ENCODE measurements at places on chromosomes 1 and 21. TPM values are rescaled to one million over a fixed set of nuclear protein-coding genes. Genes with fewer than 3 reads are reported as not detected.
A peak's percentile ranks its signal among the peaks of the same experiment; 100 is the strongest.

DNA sequence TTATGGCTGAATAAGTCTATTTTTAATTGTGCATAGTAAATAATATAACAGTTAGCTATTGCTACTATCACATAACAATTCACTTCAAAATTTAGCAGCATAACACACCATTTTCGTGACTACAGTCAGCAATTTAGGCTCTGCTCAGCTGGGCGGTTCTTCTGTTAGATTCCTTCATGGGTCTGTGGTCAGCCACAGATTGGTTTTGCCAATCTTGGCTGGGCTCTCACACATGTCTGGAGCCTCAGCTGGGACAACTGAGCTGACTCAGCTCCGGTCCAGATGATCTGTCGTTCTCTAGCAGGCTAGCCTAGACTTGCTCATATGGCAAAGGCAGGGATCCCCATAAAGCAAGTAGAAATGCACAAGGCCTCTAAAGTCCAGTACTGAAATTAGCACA is 15.1 kb upstream of the CDC42BPA start:
- no peak overlapping the region for H3K27ac ChIP-seq
- no peaks in the 10 kb centered on the region for H3K27me3 ChIP-seq
- no peak overlapping the region for H3K4me3 ChIP-seq
- no peak for DNase-seq
- no peaks in the 10 kb centered on the region for H3K36me3 ChIP-seq
- no peaks in the 10 kb centered on the region for H3K4me1 ChIP-seq

DNA sequence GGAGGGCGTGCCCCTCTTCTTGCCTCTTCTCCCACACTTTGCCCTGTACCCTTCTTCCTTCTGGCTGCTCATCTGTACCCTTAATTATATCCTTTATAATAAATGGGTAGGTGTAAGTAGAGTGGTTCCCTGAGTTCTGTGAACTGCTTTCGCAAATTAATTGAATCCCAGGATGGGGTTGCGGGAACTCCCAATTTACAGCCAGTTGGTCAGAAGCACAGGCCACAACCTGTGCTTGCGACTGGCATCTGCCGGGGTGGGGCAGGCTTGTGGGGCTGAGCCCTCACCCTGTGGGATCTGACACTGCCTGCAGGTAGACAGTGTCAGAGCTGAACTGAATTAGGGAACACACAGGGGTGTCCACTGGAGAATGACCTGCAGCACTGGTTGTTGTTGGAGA is 244.9 kb downstream of the KCNJ6 start:
- DNase-seq = no peak
- H3K27ac ChIP-seq = no peak overlapping the region
- H3K4me3 ChIP-seq = no peak overlapping the region

DNA sequence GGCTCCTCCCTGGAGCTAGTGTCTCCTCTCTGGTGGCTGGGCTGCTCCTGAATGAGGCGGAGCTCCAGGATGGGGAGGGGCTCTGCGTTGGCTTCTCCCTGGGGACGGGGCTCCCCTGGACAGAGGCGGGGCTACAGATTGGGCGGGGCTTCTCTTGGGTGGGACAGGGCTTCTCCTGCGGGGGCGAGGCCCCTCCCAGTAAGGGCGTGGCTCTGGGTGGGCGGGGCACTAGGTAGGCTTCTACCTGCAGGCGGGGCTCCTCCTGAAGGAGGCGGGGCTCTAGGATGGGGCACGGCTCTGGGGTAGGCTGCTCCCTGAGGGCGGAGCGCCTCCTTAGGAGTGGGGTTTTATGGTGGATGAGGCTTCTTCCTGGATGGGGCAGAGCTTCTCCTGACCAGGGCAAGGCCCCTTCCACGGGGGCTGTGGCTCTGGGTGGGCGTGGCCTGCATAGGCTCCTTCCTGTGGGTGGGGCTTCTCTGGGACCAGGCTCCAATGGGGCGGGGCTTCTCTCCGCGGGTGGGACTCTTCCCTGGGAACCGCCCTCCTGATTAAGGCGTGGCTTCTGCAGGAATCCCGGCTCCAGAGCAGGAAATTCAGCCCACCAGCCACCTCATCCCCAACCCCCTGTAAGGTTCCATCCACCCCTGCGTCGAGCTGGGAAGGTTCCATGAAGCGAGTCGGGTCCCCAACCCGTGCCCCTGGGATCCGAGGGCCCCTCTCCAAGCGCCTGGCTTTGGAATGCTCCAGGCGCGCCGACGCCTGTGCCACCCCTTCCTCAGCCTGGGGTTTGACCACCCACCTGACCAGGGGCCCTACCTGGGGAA is 22.7 kb upstream of the ARF1 start:
- no peak overlapping the region for H3K27ac ChIP-seq
- peak overlapping the region; percentile 54 for H3K4me3 ChIP-seq
- H3K4me1 ChIP-seq = no peaks in the 10 kb centered on the region
- H3K27me3 ChIP-seq = no peaks in the 10 kb centered on the region

DNA sequence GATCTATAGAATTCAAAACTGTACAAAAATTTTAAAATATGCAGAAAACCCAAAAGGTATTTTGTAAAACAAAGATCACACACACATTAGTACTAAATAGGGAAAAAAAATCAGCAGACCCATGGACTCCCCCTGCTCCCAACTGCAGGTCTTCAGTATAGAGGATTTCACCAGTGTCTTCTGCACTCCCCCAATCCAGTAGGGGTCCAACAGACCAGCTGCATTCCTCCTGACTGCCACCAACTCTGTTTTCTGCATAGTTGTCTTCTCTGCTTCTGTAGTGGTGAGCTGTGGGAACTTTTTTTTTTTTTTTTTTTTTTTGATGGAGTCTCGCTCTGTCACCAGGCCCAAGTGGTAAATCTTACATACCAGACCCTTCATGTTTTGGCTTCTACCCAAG is 21.9 kb downstream of the CLCA2 start:
- DNase-seq = no peak
- no peak overlapping the region for H3K27ac ChIP-seq
- no peaks in the 10 kb centered on the region for H3K4me1 ChIP-seq
- no peaks in the 10 kb centered on the region for H3K36me3 ChIP-seq
- no peaks in the 10 kb centered on the region for H3K27me3 ChIP-seq

GRCh38 chr1:204359474-204360255 is at the start of gene PLEKHA6:
PLEKHA6 (minus strand) TSS chr1:204359929; CDS start chr1:204273727, 86,202 bp downstream.
- H3K4me3 ChIP-seq = no peak within 1 kb of the TSS
- peaks cover 4% of the 10 kb centered on the region for H3K4me1 ChIP-seq

- H3K27me3 ChIP-seq = no peaks in the 10 kb centered on the region
- no peak overlapping the region for H3K27ac ChIP-seq
- H3K36me3 ChIP-seq = no peaks in the 10 kb centered on the region
- no peak for DNase-seq
- H3K4me3 ChIP-seq = no peak overlapping the region
Observed at GRCh38 chr21:15687208-15687607, 42.6 kb upstream of the USP25 start.

- H3K27me3 ChIP-seq = no peaks in the 10 kb centered on the region
- H3K36me3 ChIP-seq = no peaks in the 10 kb centered on the region
- H3K4me3 ChIP-seq = no peak overlapping the region
- DNase-seq = no peak
Observed at GRCh38 chr1:169495046-169495775, 9.5 kb upstream of the SLC19A2 start.

- no peak overlapping the region for H3K4me3 ChIP-seq
- no peaks in the 10 kb centered on the region for H3K36me3 ChIP-seq
- H3K4me1 ChIP-seq = no peaks in the 10 kb centered on the region
- no peaks in the 10 kb centered on the region for H3K27me3 ChIP-seq
Observed at GRCh38 chr1:4690951-4691675, 36.7 kb downstream of the AJAP1 start.

DNA sequence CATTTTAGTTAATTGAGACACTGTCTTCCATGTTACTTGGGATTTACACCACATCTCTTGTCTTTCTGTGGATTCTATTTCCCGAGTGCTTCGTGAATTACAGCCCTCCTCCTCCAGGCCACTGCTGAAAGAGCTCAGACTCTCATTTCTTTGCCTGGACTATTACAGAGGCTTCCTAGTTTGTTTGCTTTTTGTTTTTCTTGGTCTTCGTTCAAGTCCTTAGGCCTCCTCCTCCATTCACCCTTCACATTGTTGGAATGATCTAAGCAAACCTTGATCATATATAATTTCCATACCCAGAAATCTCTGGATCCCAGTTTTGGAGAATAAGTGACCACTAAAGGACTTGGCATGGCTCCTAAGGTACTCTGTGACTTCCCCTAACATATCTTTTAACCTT is 94.1 kb downstream of the CNIH3 start:
- DNase-seq = no peak
- H3K4me1 ChIP-seq = no peaks in the 10 kb centered on the region
- no peaks in the 10 kb centered on the region for H3K27me3 ChIP-seq
- no peaks in the 10 kb centered on the region for H3K36me3 ChIP-seq

- no peaks in the 10 kb centered on the region for H3K36me3 ChIP-seq
- H3K27ac ChIP-seq = no peak overlapping the region
- no peaks in the 10 kb centered on the region for H3K27me3 ChIP-seq
- no peak for DNase-seq
Observed at GRCh38 chr1:42167611-42168390, 3.3 kb upstream of the GUCA2A start.

GRCh38 chr1:1793481-1794244 is 15.4 kb upstream of the NADK start:
- no peak overlapping the region for H3K4me3 ChIP-seq
- H3K27me3 ChIP-seq = no peaks in the 10 kb centered on the region
- H3K27ac ChIP-seq = no peak overlapping the region
- H3K36me3 ChIP-seq = no peaks in the 10 kb centered on the region
- DNase-seq = no peak

DNA sequence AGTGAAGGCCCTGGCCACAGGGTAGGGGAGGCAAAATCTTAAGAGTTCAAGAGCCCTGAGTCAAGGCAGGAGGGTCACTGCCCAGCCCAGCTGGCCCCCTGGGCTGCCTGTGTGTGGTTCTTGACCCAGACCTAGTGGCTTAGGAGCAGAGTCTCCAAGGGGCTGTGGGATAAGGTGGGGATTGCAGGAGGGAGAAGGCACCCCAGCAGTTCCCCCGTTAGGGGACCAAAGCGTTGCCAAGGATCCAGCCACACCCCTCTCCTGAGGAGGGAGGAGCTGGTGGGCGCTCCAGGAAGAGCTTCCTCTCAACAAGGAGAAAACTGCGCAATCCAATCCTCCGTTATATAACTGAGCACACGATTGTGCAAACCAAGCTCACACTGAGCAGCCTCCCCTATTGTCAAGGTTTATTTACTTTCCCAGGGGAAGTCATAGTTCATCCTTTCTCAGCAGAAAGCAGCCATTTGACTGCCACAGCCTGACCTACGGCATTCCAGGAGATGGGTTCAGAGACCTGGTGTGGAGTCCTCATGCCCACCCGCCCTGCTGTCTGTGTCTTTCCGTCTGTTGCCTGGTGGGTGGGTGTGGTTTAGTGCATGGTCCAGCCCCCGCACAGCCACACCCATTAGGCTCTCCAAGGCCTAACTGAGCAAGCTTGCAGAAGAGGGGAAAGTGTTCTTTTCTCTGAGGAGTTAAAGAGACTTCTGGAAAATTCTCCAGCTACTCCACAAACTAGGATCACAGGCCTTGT is 3.5 kb downstream of the EPHX1 start:
- H3K27me3 ChIP-seq = no peaks in the 10 kb centered on the region
- no peak overlapping the region for H3K4me3 ChIP-seq
- H3K4me1 ChIP-seq = peaks cover 62% of the 10 kb centered on the region
- peak; percentile 59 for DNase-seq
- H3K27ac ChIP-seq = peak overlapping the region; percentile 83

- H3K27me3 ChIP-seq = no peaks in the 10 kb centered on the region
- H3K4me3 ChIP-seq = no peak overlapping the region
- DNase-seq = no peak
Observed at GRCh38 chr1:25580927-25581326, 35.7 kb upstream of the MAN1C1 start.

- no peaks in the 10 kb centered on the region for H3K4me1 ChIP-seq
- H3K27ac ChIP-seq = no peak overlapping the region
- H3K36me3 ChIP-seq = no peaks in the 10 kb centered on the region
- no peak for DNase-seq
- H3K4me3 ChIP-seq = no peak overlapping the region
- no peaks in the 10 kb centered on the region for H3K27me3 ChIP-seq
Observed at GRCh38 chr1:148158341-148159003, 6.4 kb upstream of the NBPF11 start.

DNA sequence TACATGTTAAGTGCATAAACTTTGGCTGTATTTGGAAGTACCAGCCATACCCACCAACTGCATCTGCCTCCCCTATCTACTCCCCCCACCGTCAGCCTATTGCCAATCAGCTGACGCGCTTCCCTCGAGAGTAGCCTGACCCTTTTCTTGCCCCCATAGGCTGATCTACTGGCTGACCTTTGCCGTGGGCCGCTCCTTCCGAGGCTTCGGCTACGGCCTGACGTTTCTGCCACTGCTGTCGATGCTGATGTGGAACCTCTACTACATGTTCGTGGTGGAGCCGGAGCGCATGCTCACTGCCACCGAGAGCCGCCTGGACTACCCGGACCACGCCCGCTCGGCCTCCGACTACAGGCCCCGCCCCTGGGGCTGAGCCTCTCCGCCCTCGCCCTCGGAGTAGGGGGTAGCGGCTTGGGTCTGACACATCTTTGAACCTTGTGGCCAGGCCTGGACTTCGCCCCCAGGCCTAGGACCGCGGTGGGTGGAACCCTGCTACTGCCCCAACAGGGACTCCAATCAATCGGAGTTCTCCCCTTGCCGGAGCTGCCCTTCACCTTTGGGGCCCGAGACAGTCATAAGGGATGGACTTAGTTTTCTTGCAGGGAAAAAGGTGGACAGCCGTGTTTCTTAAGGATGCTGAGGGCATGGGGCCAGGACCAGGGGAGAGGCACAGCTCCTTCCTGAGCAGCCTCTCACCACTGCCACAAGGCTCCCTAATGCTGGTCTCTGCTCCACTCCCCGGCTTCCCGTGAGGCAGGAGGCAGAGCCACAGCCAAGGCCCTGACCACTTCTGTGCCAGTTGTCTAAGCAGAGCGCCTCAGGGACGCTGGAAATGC is 4.0 kb downstream of the GLMP start:
- H3K27ac ChIP-seq = peak overlapping the region; percentile 66
- peak overlapping the region; percentile 26 for H3K4me3 ChIP-seq
- peak; percentile 91 for DNase-seq
- H3K4me1 ChIP-seq = no peaks in the 10 kb centered on the region
- H3K36me3 ChIP-seq = no peaks in the 10 kb centered on the region
- no peaks in the 10 kb centered on the region for H3K27me3 ChIP-seq

GRCh38 chr1:33654267-33654834 is 181.9 kb downstream of the ZSCAN20 start:
- no peak overlapping the region for H3K4me3 ChIP-seq
- no peaks in the 10 kb centered on the region for H3K4me1 ChIP-seq
- no peak for DNase-seq
- no peak overlapping the region for H3K27ac ChIP-seq
- no peaks in the 10 kb centered on the region for H3K27me3 ChIP-seq

DNA sequence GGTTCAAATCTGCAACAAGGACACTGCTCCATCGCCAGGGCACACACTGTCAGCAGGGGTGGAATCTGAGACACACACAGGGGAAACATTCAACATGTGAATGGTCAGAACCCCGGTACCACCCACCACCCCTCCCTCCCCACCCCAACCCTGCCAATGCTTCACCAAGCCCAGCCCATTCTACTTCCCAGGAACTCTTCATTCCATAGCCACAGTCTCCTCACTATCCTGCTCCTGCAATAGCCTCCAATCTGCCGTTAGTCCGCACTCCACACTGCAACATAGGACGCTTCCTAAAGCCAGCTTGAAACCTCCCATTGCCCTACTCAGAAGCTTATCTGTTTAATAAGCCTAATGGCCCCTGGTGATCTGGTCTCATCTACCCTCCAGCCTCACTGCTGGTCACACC is 7.5 kb upstream of the RAB3B start:
- no peak overlapping the region for H3K27ac ChIP-seq
- H3K27me3 ChIP-seq = no peaks in the 10 kb centered on the region
- no peaks in the 10 kb centered on the region for H3K4me1 ChIP-seq
- H3K36me3 ChIP-seq = no peaks in the 10 kb centered on the region

The SAMD13 gene
- 0.69 TPM for total RNA-seq

The PRKCZ gene
- total RNA-seq = 14.0 TPM

The COL11A1 gene
- 0.17 TPM for total RNA-seq

The OR2G6 gene
- not detected for total RNA-seq

The ADAM30 gene
- total RNA-seq = not detected

The RNF186 gene
- total RNA-seq = 22.9 TPM

The CD53 gene
- total RNA-seq = 3.2 TPM

The OTUD7B gene
- total RNA-seq = 9.3 TPM

The NBPF6 gene
- total RNA-seq = not detected

The RGS1 gene
- 1.2 TPM for total RNA-seq

All from pancreas (tissue), 10 donors.